ENCODE measurements at places on chromosomes 5 and 9. TPM values are rescaled to one million over a fixed set of nuclear protein-coding genes. Genes with fewer than 3 reads are reported as not detected.

Gene TRMO
- total RNA-seq: 12.2 TPM

Gene FOXE1
- total RNA-seq: 0.35 TPM

Gene KIF20A
- total RNA-seq: 82.9 TPM

GRCh38 chr5:158166424-158166823, 307.5 kb upstream of the CLINT1 start:
- no peak for DNase-seq

GRCh38 chr5:16492398-16493140, 27.0 kb upstream of the ZNF622 start:
- DNase-seq: peak; percentile 83

DNA sequence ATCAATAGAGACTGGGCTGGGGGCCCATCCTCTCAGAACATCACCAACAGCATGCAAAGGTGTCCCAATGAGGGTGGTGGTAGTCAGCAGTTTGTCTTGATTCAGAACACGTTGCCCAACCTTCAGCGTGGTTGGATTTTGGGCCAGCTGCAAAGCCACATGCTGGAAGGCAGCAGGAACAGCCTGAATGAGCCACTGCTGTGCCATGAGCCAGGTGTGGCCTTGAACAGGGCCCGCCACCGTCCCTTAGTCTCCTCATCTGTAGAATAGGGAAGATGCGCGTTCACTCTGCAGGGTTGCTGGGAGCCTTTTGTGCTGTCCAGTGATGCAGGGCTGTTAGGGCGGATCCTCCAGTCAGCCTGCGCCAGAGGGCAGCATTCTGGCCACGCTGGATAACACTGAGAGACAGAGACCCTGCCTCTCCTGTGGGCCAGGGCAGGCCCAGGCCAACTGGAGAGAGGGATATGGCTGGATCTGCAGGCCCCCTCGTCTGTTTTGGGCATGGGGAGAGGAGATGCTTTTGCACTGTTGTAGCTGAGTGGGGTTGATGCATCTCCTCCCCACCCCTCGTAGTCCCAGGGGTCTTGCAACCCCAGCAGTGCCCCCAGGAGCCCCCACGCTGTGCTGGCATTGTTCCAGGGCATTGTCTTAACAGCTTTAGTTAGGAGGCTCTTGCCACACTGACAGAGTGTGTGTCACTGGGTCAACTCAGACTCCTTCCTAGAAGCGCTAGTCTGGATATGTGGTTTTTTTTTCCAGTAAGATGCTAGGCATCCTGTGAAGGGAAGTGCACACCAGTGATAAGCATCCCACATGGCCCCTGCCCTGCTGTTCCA, 42.1 kb downstream of the SLC46A2 start:
- no peak for DNase-seq

GRCh38 chr9:137820161-137820855, 57.3 kb upstream of the CACNA1B start:
- DNase-seq: no peak

DNA sequence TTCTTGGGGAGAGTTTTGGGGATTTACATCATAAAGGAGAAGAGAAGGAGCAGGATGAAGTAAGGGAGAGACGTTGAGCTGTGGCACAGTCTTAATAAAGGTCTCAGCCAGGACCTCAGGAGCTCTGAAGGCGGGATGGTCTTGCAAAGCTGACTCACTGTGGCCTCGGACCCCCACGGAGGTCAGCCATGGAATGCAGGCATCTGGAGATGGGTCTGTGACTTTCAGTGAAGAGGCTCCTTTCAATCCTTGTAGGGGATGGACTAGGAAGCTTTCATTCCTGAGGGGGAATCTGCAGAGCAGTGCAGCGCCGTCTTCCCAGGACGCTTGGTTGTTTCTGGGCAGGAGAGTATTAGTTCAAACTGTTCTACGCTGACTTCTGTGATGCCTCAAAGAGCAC, 65.7 kb upstream of the BASP1 start:
- DNase-seq: no peak

DNA sequence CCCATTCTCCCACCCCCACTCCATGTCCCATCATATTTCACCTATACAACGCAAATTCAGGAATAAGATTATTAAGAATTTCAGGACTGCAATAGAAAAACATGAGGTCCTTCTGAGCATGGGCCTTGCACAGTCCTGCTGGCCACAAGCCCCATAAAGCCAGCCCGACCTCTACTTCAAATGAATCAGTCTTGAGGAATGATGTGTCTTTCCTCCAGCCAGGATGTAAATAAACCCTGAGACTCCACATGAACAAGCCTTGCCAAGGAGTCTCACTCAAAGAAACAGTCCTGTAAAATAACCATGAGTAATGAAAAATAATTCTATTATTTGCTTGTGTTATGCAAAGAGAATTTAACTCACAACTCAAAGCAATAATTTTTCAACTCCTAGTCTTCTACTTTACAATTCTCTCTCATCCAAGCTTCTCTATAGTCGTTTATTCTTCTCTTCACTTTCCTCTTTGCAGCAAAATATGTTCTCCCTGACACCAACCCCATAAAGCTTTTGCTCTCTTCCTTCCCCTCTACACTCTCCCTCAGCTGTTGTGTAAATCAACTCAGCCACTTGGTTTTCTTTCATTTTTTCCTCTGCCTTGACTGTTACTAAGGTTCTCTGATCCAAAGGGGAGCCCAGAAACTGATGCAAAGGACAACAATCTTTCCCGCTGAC, 140.1 kb upstream of the MOCS2 start:
- no peak for DNase-seq

GRCh38 chr5:45623832-45624231, 72.3 kb downstream of the HCN1 start:
- DNase-seq: no peak

DNA sequence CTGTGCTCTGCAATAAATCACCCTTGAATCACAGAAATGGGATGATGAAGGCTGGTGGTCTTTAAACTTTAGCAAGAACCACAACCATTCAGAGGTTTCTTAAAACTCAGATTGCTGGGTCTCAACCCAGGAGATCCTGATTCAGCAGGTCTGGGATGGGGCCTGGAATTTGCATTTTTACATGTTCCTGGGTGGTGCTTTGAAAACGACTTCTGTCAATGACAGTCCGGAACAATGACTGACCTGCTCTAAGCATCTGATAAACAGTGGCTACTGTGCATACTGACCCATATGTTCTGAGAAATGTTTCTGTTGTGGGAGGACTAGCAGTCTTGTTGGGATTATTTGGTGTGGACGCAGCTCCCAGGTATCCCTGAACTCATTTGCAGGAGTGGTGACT, 92.7 kb downstream of the GADD45G start:
- no peak for DNase-seq
